Left forelimb (tissue), 1 donor: ENCODE measurements at places on chromosomes 4 and X.
A peak's percentile ranks its signal among the peaks of the same experiment; 100 is the strongest.

GRCh38 chrX:50952406-50952805 lies 41.9 kb downstream of the BMP15 start:
- no peak for DNase-seq

DNA sequence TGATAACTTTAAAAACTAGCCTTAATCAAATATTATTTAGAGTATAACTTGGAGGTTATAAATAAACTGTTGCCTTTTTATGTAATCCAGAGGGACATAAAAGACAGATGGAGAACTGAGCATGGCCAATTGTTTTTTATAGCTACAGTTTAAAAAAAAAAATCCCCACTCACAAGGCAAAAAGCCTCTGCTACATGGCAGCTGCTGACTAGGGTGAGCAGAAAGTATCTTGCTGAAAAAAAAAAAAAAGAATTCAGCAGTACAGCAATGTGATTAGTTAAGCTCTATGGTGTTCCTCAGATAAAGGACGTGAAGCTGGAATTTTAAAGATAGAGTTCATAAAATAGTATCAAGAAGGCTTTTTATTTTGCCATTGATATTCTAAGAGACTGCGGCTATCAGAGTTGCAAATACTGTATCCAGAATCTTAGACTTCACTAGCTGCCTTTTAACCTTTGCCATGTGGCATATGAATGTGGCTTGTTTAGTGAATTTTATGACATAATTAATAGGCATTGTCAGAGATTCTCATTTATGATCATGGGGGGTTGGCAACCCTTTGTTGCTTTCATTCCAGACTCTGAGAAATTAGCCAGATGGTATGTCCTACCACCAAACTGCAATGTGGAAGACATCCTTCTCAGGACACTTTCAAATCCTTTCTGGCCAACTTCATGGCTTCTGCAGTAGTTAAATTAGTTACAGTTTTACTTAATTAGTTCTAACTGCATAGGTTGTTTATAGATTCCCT lies 498.0 kb downstream of the STPG2 start:
- DNase-seq = no peak

GRCh38 chr4:101801958-101802357 lies 11.4 kb downstream of the BANK1 start:
- no peak for DNase-seq

- DNase-seq = no peak
Observed at GRCh38 chr4:25835384-25835783, 27.4 kb downstream of the SEL1L3 start.

DNA sequence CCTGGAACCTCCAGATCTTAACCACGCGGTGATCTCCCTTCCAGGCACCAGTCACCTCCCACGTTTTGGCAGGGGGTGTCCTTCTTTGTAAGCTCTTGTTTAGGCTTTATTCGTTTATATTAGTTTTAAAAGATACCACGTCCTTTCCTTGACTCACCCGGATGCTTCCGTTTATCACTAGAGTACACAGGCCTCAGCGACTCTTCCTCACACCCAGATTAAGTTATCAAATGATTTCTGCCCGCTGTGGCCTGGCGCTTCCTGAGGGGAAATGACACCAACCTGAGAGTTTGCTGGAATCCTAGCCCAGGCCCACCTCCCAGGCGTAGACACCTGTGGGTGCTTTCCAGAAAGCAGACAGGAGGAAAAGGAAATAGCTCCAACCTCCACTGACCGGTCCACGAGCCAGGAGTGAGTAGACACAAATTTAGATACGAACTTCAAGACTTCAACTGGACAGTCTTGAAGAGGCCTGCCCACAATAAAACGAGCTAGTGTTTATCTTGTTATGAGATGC lies 756 bp upstream of the ADAMTS3 start:
- DNase-seq = no peak

DNA sequence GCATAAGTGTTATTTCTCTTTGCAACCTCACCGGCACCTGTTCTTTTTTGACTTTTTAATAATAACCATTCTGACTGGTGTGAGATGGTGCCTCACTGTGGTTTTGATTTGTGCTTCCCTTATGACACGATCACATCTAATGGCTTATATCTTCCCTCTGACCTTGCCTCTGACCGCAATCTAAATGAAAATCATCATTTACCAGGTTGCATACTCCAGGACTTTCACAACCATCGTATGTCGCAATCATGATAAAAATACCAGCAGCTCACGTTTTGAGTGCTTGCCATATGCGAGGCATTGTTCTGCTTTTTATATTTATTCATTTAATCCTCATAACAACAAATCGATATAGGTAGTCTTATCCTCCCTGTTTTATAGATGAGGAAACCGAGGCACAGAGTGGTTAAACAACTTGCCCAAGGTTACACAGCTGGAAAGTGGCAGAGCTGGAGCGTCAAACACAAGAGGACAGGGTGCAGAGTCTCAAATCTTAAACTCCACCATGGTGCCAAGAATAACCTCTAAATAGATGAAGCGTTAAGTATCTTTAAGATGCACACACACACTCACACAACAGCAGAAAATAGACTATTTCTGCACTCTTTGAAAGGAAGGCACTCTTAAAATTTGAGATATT lies 102.2 kb downstream of the SEL1L3 start:
- no peak for DNase-seq

DNA sequence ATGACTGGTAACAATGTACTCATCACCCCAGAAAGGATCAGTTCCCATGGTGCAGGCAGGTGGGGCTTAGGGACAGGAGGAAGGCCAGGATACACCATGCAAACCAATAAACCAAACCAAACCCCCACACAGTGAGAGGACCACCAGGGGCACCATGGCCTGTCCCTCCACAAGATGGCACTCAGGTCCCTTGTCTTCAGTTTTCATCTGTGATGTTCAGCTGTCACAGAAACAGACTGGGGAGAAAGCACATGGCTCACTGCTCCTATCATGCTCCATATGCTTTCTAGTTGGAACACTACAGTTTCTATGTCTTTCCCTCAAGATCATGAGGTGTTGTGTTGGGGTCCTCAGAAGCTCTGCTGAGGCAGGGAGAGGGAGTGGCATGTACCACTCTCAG lies 10.1 kb downstream of the HS3ST1 start:
- no peak for DNase-seq

DNA sequence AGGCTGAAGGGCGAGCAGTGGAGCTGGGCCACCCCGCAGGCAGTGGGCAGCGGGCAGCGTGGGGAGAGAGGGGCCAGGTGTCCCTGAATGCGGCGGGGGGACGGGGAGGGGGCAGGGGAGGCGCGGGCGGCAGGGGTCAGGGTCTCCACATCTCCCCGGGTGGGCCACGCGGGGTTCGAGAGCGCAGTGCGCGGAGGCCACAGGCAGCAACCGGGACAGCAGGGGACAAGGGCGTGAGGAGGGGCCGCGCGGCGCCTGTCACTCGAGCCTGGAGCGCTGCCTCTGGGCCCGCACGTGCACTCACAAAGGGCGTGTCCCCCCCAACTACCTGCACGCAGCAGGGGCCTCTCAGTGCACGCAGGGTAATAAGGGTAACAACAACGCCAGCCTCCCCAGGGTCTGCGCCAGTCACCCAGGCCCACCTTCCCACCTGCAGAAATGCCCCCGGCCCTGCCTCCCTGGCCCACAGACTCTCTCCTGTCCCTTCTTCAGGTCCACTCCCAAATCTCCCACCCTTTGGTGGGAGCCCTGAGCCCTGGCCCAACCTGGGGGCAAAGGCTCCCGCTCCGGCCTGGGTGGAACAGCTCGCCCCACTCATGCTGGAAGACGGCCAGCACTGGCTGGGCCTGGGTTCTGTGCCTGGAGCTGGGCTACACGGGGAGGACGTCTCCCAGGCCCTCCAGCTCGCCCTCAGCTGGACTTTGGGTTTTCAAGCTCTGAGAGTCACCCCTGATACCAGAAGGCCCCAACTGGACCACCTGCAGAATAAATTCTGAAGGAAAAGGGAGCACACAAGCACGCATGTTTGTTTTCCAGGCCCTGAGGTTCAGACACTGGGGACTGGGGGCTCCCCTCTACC lies 53.2 kb downstream of the ZFYVE28 start:
- DNase-seq = peak; percentile 47

DNA sequence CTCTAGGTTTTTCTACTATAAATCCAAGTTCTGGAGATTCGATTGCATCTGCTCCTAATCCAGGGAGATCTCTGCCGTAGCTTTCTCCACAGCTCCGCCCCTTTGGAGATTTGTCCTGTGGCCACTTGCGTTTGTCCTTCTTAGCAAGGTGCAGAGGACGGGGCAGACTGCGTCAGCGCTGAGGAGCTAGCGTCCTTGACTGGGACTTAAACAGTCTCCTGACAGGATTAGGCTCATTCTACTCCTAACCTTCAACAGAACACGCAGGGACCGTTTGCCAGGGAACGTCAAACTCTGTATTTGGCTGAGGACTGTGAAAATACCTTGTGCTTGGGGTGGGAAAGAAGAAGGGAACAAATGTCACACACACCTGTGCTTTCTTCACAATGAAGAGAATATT lies 38.6 kb downstream of the SORBS2 start:
- no peak for DNase-seq

DNA sequence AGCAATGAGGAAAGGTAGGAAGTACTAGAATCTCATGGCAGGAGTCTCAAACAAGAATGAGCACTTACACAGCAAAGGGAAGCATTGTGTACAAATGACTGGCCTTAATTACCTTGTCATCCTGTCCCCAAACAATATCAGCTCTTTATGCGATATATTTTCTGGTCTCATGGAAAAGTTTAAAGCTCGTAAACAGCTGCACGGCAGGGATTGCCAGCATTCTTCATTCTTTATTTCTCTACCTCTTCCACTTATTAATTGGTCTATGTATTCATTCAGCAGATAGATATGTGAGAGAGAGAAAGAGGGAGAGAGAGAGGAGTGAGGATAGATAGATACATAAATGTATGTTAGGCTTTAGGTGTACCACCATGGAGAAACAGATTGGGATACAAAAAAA lies 155.8 kb upstream of the FAT4 start:
- no peak for DNase-seq

- DNase-seq = no peak
Observed at GRCh38 chrX:125998432-125998831, 167.7 kb downstream of the DCAF12L2 start.

DNA sequence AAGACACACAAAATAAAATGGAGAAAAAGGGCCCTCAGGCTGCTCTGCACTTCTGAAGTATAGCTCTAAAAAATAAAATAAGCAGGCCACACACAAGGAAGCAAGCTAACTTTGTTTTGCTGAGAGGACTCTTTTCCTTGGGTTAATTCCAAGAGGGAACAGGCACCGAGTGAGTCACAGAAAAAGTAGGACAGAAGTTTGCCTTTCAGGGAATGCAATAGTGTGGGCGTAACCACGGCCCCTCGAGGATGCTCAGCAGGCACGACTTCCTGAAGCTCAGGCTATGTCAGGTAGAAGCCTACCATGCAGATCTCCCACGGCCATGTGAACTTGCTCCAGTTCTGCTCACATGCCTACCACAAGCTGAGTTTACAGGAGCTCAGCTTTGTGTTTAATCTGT lies 22.1 kb downstream of the PPP1R2C start:
- DNase-seq = no peak

DNA sequence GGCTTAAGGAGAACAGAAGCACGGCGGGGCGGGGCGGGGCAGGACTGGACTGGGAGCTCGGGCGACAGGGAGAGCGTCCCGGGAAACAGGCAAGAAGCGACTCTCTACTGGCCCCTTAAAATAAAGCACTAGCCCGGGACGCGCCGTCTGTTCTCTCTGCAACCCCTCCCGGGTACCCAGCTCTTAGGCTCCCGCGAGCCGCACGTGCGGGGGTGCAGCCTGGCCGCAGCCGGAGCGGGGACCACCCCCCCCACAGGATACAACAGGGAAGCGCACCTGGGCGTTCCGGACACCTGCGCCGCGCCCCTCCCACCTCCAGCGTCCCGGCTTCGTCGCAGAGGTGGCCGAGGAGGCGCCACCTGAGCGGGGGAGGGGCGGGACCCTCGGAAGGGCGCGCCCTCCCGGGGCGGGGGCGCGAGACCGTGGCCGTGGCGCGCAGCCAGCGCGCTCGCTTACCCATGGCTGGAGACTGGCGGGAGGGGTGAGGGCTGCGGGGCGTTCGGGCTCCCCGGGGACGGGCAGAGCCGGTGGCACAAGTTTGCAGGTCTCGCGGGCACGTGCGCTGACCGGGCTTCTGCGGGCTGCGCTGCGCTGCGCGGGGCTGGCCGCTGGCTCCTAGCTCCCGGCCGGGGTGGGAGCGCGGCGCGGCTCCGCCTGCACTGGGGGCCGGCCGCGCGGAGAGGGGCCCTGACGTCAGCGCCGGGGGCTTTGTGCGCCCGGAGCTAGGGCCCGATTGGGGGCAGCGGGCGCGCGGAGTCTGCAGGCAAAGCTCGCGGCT lies 91.5 kb downstream of the GEMIN8 start:
- DNase-seq = peak; percentile 74

DNA sequence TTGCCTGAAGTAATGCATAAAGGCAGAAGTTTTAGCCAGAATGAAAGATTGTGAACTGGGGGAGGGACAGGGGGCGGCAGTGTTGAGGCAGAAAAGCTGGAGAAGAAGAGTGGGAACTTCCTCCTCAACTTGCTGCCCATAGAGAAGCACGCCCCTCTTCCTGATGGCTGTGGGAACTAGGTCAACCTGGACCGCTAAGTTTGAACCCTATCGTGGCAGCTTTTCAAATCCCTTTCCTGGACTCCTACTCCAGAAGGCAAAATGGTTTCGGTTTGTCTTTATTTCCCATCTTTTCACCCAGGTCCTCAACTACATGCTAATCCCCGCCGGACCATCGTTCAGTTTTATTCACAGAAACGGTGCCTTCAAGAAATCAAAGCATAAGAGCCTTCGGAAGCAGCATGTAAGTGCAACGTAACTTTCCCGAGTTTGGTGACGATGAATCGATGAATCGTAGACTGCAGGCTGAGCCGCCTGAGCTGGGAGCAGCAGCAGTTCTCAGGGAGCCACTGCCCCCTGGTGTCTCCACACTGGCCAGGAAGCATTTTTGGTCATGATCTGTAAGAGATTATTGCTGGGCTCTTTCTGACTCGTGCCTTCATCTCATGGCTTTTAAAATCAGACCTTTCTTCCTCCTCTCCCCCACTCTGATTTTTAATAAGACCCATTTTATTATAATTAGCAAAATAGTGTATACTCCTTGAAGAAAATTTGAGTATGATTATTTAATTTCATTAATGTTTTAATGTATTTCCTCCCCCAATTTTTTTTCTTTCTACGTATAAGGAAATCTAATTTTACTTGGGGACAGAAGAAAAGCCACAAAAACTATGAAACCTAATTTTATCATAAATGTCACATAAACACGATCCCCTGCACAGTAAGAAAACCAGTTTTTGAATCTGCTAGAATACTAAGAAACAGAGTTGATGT lies 21.4 kb downstream of the SPINK2 start:
- DNase-seq = peak; percentile 89
